ENCODE measurements at places on chromosomes 3 and 15. TPM values are rescaled to one million over a fixed set of nuclear protein-coding genes. Genes with fewer than 3 reads are reported as not detected.

DNA sequence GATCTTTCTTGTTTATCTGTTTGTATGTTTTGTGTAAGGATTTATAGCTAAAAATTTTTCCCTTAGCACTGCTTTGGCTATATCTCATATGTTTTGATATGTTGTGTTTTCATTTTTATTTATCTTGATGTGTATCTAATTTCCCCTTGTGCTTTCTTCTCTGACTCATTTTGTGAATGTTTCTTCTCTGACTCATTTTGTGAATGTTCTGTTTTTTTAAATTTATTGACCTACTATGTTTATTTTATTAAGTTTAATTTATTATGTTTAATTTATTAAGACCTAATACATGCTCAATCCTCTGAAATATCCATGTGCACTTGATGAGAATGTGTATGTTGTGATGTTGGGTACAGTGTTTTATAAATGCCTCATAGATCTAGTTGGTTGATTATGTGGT is 793.5 kb upstream of the CADM2 start:
- no peak for DNase-seq

GRCh38 chr3:9887480-9887879 is 2.9 kb upstream of the JAGN1 start:
- no peak for DNase-seq

DNA sequence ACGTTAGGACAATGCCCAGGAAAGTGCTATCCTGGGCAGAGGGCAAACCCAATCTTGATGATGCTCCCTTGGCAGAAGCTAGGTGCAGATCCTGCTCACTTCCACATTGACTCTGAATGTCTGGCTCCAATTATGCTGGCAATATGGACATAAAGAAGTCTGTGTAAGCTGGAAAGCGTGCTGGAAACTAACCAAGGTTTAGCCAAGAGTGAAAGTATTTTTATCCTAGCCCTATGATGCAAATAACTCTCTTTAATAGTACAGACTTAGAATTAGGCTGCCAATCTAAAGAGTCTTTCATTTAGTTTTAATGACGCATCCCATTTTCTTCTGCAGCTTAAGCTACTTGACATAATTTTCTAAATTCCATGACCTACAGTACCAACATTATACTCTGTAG is 571.8 kb downstream of the TUSC7 start:
- no peak for DNase-seq

Gene SCG5
- 75.2 TPM for total RNA-seq

DNA sequence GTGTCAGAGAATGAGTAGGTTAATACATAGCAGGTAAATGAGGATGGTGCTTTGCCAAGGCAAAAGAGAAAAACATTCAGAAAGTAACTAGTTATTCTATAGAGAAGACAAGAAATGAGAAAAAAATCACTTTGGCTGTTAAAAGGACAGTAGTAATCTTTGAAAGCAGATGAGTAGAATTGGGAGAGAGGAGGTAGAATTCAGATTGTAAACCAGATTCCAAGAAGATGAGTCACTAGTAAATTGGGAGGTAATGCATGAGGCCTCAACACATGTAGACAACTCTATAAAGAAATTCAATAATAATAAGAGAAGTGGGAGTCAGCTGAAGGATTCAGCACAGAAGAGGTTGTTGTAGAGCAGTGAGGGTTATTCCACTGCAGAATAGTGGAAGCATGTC is 81.4 kb downstream of the MBNL1 start:
- DNase-seq, result peak; percentile 74

Gene STAB1
- not detected for total RNA-seq

DNA sequence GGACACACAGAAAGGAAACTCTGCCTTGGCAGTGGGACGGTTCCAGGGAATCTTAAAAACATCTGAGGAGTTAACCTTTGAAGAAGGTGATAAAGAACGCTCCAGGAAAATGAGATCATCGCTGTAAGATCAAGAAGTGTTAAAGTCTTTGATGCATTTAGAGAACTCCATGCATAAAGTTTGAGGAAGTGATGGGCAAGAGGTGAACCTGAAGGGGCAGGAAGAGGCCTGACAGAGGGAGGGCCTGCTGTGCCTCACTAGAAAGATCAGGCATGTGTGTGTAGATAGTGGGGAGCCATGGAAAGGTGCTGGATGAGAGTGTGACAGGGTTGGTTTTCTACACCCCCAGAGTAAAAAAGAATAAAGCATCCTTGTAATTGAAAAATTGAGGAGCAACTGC is 889.2 kb downstream of the MCTP2 start:
- no peak for DNase-seq

DNA sequence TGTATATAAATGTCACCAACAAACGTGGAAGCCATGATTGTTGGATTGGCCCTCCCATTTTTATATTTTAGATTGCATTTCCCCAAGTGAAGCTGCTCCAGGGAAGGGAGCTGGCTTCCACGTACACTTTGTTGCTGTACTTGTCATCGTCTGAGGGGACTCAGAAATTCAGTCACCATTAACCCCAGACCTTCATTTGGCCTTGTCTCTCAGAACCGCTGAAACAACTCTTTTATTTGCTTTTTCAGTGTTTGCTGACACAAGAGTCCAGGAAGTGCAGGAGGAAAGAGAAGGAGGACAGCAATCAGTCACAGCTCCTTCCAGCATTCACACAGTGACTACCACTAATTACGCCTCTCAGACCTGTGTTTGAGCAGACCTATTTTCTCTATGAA is 276.5 kb downstream of the TBL1XR1 start:
- no peak for DNase-seq

Gene GOLGA6D
- total RNA-seq, result not detected

Gene CD80
- total RNA-seq, result not detected

GRCh38 chr3:4406746-4407568 is 60.1 kb downstream of the SUMF1 start:
- no peak for DNase-seq

- no peak for DNase-seq
Measured at GRCh38 chr3:47117807-47118364, 46.0 kb downstream of the SETD2 start.

- no peak for DNase-seq
Measured at GRCh38 chr3:77913524-77914174, 873.8 kb downstream of the ROBO2 start.

DNA sequence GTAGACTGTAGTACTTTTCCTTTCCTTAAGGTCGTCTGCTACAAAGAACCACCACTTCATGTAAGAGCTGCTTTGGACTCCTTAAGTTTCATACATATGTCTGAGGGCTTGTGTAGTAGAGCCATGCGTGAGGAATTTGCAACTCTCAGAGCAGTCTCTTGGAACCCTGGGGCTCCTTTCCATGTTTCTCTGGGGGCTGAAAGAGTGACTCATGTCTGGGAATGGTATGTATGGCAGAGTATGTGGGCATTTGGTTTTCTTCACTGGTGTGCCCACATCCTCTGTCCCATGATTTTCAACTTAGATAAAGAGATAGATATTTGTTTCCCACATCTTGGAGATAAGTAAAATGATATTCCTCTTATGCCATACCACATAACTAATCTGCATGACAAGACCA is 20.6 kb upstream of the RBM5 start:
- peak; percentile 71 for DNase-seq

DNA sequence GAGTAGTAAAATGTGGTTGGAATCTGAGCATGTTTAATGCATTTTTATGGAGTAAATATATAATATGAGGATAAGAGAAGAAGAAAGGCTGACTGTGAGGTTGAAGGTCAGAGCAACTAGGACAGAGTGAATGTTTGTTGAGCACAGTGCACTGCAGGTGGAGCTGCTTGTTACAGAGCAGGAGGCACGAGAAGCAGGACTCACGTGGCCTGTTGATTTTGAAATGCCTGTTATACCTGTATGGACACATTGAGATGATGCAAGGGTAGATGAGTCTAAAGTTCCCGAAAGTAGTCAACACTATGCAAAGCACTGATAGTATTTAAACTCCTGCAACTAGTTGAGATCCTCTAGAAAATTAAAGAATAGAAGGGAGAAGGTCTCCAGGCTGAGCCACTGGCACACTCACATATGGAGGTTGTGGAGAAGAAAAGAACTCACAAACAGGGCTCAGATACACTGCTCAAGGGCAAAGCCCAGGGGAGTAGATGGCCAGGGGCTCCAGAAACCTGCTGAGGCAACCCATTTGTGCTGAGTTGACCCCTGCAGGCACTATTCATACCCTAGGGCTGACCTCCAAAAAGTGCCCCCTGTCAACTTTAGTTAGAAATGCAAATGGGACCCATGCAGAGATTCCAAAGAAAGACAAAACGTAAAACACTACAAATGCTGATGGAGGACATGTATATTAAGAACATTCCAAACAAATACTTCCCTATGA is 541.5 kb downstream of the GABRG3 start:
- DNase-seq, result no peak

- DNase-seq, result no peak
Measured at GRCh38 chr3:120196812-120197211, 88.2 kb downstream of the GPR156 start.

- no peak for DNase-seq
Measured at GRCh38 chr3:42173307-42173706, 82.2 kb downstream of the TRAK1 start.

GRCh38 chr3:53818221-53819162 is 27.7 kb downstream of the CHDH start:
- no peak for DNase-seq

DNA sequence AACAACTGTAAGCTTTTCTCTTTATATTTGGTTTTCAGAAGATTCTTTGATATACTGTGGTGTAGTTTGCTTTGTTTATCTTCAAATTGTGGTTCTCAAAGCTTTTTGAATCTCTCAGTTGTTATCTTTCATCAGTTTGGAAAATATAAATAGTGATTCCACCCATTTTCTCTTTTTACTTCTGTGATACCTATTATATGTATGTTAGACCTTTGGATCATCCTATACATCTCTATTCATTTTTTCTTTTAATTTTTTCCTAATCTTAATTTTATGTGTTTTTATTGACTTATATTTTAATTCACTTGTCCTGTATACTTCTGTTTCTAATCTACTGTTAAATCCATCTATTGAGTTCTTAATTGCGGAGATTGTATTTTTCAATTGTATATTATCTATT is 160.7 kb upstream of the COL8A1 start:
- no peak for DNase-seq

DNA sequence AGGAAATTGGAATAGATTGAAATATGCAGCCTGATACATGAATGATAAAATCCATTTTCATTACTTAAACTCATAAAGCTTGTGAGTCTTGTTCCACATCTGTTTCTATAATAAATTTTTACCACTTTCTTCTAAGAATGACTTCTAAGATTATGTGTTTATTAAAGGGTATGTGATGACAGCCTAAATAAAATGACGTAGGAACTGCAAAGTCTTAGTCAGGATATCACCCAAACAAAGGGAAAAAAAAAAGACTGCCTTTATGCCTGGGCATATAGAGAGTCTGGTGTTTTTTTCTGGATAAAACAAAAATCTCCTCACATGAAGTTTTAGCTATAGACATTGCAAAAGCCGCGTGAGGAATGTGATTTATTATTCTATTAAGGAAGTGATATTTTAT is 844.0 kb downstream of the DIPK2A start:
- DNase-seq, result no peak

GRCh38 chr15:51191072-51191670 is 96.5 kb upstream of the TNFAIP8L3 start:
- peak; percentile 39 for DNase-seq

Gene PLA2G4B
- not detected for total RNA-seq

GRCh38 chr3:134326760-134327593 is 47.3 kb downstream of the AMOTL2 start:
- DNase-seq, result peak; percentile 99

- no peak for DNase-seq
Measured at GRCh38 chr3:76646921-76647562, 392.9 kb upstream of the ROBO2 start.

DNA sequence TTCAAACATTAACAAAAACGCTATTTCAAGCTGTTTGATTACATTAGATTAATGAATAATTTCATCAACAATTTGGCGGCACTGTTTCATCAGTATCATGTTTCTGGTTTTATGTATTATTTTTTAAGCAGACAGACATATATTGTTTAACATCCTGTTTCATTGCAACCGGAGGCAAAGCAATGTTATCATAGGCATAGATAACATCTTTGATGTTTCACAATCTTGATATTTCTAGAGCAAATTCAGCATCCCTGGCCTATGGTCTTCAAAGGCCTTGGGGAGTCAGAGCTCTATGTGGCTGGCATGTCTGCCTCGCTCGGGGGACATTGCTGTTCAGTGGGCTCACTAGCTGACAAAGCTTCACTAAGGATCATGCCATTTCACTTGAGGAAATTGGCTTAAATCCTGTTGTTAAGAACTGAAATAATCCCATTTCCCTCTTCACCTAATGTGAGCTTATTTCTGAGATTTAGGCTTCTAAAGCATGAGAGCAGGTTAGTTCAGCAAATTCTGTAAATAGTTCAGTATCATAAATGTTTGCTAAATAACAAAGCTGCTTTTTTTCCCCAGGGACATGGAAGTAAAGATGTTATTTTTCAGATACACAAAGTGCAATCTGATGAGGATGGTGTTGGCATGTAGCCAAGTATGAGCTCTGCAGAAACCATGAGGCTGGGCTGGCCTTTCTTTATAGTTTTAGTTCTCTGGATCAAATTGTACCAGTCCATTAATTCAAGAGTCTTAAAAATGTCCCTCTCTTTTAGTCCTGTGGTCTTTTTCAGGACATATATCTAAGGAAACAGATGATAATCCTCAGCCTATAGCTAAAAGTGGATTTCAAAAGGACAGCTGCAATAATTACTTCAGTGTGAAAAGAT is 941.4 kb downstream of the PLOD2 start:
- no peak for DNase-seq

GRCh38 chr15:100880897-100881242 is 1.2 kb downstream of the ALDH1A3 start:
- DNase-seq, result no peak

DNA sequence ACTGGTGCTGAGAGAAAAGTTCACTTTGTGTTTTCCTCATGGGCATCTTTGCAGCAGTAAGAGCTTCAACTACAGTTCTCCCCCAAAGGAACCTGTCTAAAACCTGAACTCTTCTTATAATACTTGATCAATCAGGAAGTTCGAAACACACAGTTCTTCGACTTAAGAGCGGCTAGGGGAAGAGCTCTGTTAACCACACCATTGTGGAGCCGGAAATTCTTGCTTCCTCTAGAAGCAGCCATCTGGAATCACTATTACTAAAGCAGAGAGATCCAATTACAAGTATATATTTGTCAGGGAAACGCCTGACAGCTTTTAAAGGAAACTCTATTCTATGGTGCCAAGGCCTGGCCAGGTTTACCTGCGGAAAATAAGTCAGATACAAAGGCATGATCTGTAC is 337.3 kb upstream of the CBLB start:
- DNase-seq, result no peak

Gene CXCR6
- not detected for total RNA-seq

DNA sequence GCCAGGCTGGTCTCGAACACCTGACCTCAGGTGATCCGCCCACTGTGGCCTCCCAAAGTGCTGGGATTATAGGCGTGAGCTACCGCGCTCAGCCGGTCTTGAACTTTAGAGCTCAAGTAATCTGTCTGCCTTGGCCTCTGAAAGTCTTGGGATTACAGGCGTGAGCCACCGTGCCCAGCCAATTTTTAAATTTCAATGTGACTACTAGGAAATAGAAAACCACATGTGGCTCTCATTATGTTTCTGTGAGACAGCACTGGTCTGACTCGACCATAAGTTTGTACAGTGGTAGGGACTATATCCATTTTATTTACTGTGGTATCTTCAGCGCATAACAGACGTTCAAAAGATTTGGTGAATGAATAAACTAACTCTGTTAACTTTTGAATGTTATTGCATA is 9.1 kb downstream of the ZFAND6 start:
- peak; percentile 32 for DNase-seq

GRCh38 chr3:133295199-133295901 is 104.5 kb upstream of the BFSP2 start:
- DNase-seq, result peak; percentile 93

Gene CEMIP
- 2.1 TPM for total RNA-seq

- peak; percentile 46 for DNase-seq
Measured at GRCh38 chr3:170162630-170163029, 18.9 kb downstream of the PHC3 start.

- peak; percentile 25 for DNase-seq
Measured at GRCh38 chr3:108297647-108298046, 1.3 kb downstream of the HHLA2 start.
